Activated naive CD8-positive, alpha-beta T cell treated with anti-CD3 and anti-CD28 coated beads, Interleukin-2, amount 10 ng/mL, durations not matched to agents 7 days and 5 days (primary cell): ENCODE measurements at places on chromosomes 2 and 18.

DNA sequence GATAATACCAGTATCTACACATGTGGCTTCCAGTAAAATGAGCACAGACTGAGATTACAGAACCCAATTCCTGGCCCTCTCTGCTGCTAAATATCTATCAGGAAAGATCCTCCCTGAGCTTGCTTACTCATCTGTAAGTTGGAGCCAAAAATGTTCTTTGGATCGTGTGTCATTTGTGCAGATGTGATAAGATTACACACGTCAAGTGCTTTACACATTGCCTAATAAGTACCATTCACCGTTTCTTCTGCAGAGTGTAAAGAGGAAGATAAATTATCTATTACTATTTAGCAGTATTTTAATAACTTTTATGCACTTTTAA is 23.2 kb upstream of the SLC20A1 start:
- no peak for DNase-seq

DNA sequence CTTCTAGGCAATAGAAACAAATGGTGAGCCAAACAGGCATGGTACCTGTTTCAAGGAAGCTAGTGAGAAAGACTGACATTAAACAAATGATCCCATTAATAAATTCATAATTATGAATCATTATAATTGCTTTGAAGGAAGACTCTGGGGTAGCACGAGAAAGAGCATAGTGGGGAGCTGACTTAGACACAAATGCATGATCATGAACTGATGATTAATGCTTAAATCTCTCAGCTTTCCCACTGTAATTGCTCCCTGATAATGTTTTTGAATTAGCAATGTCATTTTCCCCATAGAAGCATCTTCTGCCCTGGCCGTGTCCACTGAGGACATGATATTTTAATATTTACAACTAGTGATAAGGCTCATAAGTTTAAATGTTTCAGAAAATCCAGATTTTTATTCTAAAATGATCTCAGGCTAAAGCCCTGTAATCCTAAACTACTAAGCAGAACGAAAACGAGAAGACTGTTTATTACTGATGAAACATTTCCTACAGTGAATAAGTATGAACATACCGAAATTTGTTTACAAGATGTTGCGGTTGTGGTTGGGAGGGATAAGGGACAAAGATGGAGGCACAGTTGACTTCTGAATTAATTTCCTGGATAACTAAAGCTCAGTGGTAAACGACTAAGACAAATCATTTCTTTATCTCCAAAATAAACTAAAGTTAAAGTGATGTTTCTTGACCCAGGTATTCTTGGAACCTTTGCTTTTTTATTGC is 47.3 kb upstream of the TACR1 start:
- no peak for DNase-seq

DNA sequence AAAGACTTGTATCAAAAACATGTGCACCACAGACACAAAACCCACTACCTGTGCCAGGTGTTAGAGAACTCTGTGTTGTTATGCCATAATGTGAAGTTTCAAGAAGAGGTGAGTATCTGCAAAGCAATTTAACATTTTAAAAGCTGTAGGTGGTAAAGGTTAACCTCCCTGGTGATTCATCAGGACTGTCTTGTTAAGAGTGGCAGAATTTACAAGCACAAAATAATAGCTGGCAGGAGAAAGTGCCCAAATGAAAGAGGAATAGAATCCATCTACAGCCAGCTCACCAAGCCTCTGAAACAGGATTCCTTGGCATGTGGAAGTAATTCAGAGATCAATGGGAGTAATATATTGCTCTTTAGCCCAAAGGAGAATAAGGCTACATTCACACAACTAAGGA is 230.7 kb downstream of the AFF3 start:
- no peak for DNase-seq

DNA sequence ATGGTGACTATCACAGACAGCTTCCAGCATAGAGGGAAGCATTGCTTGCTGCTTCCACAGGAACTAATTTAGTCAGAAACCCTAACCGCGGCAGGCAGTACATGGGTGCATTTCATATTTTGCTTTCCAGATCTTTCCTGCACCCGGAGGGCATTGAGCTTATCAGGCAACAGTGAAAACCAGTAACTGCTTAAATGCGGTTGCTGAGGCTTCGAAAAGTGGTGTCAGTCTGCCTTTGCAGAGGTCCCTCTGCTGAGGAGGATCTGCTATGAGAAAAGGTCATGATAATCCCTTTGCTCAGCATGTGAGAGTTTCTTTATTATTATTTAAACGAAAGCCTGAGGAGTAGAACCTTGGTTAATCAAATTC is 44.6 kb upstream of the ROCK2 start:
- no peak for DNase-seq

DNA sequence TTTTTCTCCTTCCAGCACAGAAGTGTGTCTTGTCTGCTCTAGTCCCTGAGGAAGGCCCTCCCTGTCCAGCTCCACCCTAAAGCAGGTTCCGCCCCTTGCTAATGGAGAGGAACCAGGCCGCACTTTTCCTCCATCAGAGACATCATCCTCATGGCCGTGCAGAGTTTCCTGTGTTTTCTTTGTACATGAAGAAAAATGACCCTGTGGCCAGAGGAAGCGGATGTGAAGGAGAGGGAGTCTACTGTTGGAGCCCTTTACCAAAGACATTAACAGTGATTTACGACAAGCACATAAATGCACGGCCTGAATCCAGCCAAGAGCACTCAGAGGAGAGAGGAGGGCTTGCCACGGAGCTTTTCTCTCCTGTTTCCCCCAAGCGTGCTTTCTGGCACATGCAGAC is 109.5 kb downstream of the RNF144A start:
- no peak for DNase-seq

DNA sequence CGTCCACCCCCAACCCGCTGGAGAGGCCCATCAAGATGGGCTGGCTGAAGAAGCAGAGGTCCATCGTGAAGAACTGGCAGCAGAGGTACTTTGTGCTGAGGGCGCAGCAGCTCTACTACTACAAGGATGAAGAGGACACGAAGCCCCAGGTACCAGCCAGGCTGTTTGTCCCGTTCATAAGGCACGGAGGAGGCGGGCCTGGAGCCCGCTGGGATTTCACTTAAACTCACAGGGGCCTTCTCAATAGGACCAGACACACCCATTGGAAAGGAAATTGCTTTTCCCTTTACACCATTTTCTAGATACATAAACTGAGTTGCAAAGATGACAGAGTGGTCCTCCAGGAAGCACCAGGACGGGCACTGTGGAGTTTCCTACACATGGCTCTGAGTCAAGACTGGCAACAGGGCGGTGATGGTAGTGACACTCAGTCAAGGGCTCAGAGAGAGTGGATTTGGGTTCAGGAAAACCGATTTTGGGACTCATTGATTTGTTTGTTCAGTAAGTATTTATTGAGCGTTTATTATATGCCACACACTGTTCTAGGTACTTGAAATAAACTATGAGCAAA is 40.7 kb downstream of the ARHGAP25 start:
- DNase-seq: no peak

DNA sequence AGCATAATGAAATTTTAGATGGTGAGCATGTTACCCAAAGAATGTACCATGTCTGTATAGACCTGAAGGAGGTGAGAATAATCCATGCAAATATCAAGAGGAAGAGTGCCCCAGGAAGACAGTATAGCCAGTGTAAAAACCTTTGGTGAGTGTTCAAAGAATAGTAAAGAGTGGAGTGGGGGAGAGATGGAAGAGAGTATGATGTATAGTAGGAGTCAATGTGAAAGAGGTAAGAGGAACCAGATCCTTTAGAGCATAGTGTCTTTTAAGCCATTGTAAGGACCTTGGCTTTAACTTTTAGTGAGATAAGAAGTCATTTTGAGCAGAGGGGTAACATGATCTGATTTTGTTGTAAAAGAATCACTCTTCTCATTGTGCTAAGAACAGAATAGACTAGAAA is 1052.3 kb upstream of the ZEB2 start:
- no peak for DNase-seq

DNA sequence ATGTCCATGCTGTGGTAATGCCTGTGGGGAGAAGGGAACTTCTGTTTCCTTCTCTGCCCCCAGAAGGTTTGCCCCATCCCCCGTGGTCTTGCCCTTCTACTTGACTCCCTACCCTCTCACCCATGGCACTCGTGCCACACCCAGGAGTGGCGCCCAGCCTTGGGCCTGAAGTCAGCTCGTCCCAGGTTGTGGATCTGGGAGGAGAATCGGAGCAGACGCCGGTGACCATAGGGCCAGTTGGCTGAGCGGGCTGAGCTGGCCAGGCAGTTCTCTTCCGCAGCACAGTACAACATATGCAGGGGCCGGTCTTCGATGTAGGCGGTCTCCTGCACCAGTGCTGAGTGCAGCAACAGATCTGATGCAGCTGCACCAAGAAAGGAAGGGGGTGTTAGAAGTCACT is 4.7 kb downstream of the HTRA2 start:
- DNase-seq: no peak

GRCh38 chr2:20516646-20517341 is 69.9 kb downstream of the RHOB start:
- no peak for DNase-seq

DNA sequence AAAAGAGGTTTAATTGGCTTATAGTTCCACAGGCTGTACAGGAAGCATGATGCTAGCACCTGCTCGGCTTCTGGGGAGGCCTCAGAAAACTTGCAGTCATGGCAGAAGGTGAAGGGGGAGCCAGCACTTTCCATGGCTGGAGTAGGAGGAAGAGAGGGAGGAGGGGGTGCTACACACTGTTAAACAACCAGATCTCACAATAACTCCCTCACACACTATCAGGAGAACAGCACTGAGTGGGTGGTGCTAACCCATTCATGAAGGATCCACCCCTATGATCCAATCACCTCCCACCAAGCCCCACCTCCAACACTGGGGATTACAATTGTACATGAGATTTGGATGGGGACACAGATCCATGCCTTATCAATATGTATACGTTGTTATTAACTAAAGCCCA is 85.1 kb downstream of the PPP1R1C start:
- no peak for DNase-seq

DNA sequence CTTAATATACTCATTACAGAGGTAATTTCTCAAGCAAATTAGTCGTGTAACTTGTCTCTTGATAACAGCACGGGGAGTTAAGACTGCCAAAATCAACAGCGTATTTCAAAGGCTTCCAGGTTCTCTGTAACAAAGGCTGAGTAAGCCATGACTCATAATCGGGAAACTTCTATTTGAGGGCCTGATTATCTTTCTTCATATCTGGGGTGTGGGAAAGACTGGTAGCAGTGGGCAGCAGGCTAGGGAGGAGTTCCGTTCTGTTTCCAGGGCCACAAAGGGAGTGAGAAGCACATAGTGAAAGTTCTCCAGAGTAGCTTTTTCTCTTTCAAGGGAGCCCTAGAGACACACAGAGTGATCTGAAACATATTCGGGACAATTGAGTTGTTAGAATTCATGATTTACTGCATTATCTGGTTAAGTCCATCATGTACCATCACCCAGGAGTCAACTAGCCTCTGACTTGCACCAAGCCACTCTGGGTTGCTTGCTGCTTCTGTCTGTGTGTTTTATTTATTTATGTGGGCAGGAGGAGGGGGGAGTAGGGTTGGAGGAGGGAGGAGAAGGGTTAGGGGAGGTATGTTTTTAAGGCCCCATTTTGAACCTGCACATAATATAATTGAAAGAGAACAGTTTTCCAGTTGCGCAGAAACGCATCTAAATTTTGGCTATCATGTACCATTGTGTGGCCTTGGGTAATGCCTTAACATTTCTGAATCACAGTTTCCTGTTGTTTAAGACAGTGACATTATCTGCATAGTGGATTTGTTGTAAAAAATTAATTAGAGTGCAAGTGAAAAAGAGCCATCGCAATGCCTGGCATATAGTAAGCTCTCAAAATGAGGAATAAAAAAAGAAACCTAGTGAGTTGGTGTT is 80.5 kb upstream of the ITPRID2 start:
- no peak for DNase-seq

GRCh38 chr18:59431131-59431530 is 72.1 kb upstream of the LMAN1 start:
- DNase-seq: no peak
